ENCODE measurements at places on chromosomes 4 and X.
A peak's percentile ranks its signal among the peaks of the same experiment; 100 is the strongest.

GRCh38 chrX:6718766-6719165, 183.8 kb upstream of the VCX3A start:
- DNase-seq = no peak

DNA sequence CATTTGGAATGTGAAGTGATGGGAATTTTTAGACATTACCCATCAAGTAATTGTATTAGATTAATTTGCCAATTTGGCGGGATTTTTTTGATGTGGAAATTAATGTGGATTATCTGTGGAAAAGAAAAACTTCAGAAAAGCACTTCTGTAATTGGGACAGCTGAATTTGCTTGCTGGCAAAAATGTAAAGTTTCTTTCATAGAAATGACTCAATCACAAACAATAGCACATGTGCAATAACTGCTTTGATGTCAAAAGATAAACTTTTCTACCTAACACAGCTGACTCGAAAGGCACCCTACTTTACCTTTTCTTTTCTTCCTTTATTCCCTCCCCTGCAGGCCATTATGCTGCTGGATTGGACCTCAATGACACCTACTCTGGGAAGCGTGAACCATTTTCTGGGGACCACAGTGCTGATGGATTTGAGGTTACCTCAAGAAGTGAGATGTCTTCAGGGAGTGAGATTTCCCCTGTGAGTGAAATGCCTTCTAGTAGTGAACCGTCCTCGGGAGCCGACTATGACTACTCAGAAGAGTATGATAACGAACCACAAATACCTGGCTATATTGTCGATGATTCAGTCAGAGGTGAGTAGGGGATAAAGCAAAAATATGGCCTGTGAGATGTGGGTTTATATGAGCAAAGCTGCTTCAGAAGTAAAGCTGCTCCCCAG, 1.4 kb downstream of the AREG start:
- peak; percentile 77 for DNase-seq

GRCh38 chr4:102736636-102737549, 23.9 kb downstream of the MANBA start:
- DNase-seq = peak; percentile 51

- DNase-seq = peak; percentile 97
Measured at GRCh38 chr4:138034871-138035270, 207.3 kb downstream of the SLC7A11 start.

- DNase-seq = no peak
Measured at GRCh38 chr4:100240008-100240407, 49.7 kb upstream of the DDIT4L start.

- no peak for DNase-seq
Measured at GRCh38 chr4:8641931-8642650, 49.5 kb downstream of the CPZ start.

GRCh38 chr4:174156239-174156826, 127.1 kb downstream of the FBXO8 start:
- DNase-seq = peak; percentile 51

DNA sequence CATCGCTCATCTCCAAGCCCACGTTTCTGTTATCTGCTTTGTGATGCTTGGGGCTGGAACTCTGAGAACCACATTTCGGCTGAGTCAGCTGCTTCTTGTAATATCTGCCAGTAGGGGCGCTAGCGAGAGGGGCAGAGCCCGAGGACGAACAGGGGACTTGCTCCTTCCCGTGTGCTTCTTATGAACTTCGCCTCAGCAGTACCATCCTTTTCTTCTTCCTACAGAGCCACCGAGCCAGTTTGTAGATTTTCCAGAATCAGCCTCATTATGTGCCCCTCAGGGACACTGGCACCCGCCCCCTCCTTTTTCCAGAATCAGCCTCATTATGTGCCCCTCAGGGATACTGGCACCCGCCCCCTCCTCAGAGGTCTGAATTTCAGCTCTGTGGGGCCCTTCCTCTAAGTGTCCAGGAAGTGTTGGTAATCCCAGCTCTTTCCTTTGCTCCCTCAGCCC, 441.7 kb upstream of the RASGEF1B start:
- peak; percentile 63 for DNase-seq

- DNase-seq = no peak
Measured at GRCh38 chrX:47232803-47233332, at the start of gene USP11. Gene USP11 (plus strand): TSS chrX:47233009. CDS start chrX:47233044, 35 bp downstream.

DNA sequence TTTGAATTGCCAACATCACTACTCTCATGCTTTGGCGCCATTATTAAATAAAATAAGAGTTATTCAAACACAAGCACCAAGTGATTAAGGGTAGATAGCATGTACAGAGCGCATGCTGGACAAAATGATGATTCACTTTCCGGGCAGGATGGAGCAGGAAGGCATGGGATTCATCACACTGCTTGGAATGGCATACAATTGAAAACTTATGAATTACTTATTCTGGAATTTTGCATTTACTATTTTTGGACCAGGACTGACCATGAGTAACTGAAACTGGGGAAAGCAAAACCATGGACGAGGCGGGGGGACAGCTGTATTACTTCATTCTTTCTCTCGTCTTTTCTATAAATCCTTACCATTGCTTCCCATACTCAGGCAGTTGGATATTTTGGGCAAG, 28.5 kb upstream of the FGF5 start:
- DNase-seq = peak; percentile 97

- DNase-seq = no peak
Measured at GRCh38 chr4:26323821-26324220, 3.0 kb downstream of the RBPJ start.

DNA sequence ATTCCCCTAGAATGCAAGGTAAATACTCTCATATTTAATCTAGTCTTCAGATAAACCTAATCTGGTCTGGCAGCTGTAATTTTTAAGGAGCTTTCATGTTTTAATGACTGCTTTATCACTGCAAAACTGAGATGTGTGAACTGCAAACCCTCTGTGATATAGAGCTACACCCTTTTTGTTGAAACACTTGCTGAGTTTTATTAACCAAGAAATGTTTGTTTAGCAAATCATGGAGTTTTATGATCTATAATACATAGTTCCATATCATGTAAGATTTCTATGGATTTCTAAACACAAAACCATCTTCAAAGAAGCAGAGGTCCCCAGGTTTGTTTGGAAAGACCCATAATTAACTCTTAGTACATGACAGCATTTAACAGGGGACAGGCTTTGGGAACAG, 126.4 kb downstream of the BTC start:
- no peak for DNase-seq

GRCh38 chr4:153763404-153763803, 3.6 kb upstream of the RNF175 start:
- peak; percentile 21 for DNase-seq

DNA sequence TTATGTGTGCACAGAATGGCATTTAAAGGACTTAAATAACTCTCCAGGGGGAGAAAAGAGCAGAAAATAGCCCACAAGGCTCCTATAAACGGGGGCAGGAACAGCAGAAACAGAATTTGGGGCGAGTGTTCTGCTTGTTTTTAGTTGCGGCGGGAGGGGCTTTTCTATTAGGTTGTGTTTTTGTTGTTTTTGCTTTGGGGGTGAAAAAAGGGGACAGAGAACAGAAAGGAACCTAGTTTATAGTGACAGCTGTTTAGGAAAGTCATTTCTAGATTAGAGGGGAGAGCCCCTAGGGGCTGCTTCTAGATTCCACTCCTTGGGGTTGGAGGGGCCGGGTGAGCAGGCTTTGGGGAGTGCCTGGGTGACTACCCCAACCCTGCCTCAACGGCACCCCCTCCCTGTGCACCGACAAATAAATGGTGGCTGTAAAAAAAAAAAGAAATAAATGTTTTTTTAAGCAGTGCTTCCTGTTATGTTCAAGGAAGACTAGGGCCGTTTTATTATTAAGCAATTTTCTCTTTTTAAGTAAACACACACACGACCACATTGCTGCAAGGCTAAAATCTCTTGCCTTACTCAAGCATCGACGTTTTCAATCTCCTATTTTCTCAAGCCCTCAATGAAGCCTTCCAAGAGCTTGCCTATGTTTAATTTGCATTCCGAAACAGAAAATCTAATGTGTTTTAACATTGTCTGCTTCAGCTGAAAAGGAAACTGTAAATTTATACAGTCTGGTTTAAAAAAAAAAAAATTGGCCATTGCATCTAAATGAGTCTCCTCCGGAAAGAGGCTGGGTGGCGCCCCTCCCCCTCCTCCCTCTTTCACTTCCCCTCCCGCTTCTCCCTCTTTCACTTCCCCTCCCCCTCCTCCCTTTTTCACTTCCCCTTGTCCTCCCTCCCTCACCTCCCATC, 123.3 kb upstream of the TBL1X start:
- DNase-seq = no peak

DNA sequence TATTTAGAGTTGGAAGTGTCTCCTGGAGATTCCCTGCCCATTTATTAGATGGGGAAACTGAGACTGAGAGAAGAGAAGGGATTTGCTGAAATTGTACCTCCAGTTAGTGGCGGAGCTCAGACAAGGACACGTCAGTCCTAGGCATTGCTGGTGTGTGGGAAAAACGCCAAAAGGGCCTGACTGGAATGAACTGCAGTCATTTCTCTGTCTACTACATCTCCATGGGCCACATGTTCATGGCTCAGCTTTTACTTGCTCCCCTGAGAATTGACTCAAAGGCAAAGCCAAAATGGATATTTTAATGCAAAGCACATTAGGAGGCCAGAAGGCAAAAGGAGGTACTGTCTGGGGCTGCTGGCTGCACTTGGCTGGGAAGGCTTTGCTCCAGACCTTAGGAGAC, 3.9 kb downstream of the TFDP3 start:
- DNase-seq = no peak

DNA sequence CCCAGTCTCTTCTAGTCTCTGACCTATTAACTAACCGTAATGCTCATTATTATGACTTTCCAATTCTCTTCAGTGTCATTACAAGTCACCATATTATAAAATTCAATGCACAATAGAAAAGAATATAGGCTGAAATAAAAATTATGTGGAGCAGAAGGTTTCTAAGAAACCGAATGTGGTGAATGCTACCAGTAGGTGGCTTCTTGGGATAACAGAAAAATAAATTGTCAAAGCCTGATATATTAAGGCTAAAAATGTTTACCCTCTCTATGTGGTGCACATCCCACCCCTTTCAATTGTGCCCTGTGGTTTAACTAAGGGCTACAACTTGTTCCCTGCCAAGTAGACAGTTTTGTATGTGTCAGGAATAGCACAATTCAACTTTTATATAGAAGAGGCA, 624.6 kb upstream of the TECRL start:
- no peak for DNase-seq
